C1 segment of cervical spinal cord (tissue), 14 donors: ENCODE measurements at places on chromosomes 6 and 20.

GRCh38 chr6:155275808-155276480 is 12.1 kb downstream of the CLDN20 start:
- DNase-seq, result no peak

GRCh38 chr6:82057846-82058554 is 189.5 kb downstream of the IBTK start:
- DNase-seq, result no peak

DNA sequence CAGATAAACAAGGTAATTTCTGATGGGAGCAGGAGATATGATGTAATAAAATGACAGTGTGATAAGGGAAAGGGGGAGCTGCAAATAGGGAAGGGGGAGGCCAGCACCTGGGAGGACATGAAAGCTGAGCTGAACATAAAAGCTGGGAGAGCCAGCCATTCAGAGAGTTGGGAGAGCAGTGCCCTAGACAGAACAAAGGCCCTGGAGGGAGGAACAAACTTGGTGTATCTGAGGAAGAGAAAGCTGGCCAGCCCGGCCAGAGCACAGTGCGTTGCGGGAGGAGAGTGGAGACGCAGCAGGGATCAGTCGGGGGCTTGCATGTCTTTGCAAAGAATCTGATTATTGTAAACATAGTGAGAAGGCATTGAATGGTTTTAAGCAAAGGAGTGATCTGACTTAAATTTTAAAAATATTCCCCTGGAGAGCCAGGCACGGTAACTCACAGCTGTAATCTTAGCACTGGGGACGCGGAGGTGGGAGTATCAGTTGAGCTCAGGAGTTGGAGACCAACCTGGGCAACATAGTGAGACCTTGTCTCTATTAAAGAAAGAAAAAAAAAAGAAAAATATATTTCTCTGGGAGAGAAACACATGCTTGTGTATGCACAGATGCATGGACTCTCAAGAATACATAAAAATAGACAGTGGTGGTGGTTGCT is 318.2 kb downstream of the ZFAND3 start:
- no peak for DNase-seq

- DNase-seq, result no peak
These were observed 84.8 kb upstream of the HDAC2 start for GRCh38 chr6:114055763-114056162.
